Natural killer cell (primary cell): ENCODE measurements at places on chromosomes 6 and 20. TPM values are rescaled to one million over a fixed set of nuclear protein-coding genes. Genes with fewer than 3 reads are reported as not detected.

DNA sequence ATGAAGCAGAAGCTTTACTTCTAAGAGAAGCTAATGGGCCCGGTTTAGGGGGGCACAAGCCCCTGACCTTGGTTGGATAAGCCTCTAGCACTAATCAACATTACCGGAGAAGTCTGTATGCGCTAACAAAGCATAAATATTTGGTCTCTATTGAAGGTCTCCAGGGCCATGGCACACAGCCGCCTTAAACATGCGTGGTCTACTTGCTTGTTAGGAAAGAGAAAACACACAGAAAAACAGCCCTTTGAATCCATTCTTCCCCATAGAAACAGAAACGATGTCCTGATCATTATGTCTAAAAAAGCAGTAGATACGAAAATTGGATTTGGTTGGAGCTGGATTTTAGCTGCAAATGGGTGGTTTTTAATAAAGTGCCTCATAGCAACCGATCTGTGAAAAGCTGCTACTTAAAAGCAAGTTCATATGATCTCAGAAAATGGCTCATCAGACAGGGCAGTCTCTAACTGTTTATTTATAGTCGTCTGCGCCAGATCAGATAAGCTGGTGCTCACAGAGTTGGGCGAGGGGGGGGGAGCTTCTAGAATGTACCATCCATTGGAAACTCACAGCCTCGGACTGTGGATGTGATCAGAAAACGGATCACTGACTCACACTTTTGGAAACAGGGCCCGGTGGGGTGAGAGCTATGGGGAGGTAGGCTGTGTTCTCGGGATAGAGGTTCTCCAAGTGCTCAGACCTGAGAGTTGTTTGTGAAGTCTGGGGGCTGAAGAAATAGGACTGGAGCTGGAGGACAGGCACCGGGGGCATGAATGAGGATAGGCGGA is 35.3 kb upstream of the APCDD1L start:
- no peak for DNase-seq

- DNase-seq: no peak
Observed at GRCh38 chr20:5143851-5144250, 17.0 kb downstream of the CDS2 start.

GRCh38 chr6:66499851-66500250 is 792.8 kb upstream of the EYS start:
- no peak for DNase-seq

GRCh38 chr20:34318609-34319443 is 15.7 kb upstream of the AHCY start:
- DNase-seq: no peak

DNA sequence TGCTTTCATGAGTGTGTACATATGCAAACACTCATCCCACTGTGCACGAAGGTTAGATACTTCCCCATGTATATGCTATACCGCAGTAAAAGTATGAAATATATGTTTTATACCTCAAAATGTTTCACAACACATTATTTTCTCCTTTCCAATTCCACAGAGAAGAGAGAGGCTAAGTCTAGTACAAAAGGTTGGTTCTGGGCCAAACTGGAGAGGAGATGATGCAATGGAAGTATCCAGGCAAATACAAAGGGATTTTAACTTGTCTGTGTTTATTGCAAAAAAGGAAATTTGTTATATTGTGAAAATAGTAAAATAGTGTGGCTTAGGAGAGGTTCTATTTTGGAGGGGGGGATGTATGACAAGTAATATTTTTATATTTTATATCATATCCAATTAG is 112.6 kb downstream of the PLCB1 start:
- DNase-seq: no peak

Gene TCF15
- not detected for total RNA-seq

DNA sequence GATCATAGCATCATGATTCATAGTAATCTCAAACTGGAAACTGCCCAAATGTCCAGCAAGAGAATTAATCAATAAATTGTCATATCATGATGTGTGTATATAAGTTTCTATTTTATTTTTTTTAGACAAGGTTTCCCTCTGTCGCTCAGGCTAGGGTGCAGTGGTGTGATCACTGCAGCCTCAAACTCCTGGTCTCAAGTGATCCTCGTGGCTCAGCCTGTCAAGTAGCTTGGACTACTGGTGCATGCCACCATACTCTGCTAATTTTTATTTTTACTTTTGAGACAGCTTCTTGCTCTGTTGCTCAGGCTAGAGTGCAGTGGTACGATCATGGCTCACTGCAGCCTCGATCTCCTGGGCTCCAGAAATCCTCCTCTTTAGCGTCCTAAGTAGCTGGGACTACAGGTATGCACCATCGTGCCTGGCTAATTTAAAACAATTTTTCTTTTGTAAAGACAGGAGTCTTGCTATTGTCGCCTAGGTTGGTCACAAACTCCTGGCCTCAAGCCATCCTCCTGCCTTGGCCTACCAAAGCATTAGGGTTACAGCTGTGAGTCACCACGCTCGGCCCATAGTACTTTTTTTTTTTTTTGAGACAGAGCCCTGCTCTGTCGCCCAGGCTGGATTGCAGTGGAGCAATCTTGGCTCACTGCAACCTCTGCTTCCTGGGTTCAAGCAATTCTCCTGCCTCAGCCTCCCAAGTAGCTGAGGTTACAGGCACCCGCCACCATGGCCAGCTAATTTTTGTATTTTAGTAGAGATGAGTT is 8.7 kb upstream of the ATRN start:
- no peak for DNase-seq

DNA sequence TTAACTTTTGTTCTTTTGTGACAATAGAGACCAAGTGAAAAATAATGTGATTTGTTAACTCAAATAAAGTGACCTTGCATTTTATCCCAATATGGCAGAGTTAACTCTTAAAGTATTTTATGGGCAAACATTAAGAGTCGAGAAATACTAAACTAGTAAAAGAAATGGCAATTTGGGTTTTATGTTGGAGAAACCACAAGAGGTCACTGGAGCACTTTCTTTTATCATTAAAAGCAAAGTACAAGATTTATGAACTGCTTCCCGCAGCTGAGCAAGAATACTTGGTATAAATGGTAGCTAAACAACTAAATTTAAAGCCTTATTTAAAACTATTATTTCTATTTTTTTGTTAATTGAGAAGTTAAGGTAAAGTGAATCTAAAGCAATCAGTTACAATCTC is 33.5 kb upstream of the MCM9 start:
- DNase-seq: peak; percentile 30

Gene CGA
- total RNA-seq: not detected

DNA sequence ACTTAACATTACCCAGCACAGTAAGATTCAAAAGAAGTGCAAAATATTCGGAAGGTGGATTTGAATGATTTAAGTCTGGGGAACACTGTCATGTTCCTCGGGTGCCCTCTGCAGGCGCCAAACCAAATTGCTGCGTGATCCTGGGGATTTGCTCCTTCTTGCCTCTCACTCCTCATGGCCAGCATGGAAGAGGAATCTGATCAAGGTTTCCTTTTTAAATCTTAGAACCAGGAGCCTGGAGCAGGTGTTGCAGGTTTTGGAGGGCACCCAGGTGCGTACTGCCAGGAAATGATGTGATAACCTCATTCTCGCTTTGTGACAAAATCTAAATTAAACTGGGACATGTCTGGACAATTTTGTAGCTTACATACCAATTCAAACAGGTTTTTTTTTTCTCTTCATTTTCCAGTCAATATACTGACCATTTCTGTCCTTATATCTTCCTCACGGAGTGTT is 8.1 kb upstream of the PFDN4 start:
- peak; percentile 81 for DNase-seq

Gene SLPI
- not detected for total RNA-seq

Gene GUCA1A
- not detected for total RNA-seq

- no peak for DNase-seq
Observed at GRCh38 chr6:147675281-147675680, 166.8 kb downstream of the SAMD5 start.

DNA sequence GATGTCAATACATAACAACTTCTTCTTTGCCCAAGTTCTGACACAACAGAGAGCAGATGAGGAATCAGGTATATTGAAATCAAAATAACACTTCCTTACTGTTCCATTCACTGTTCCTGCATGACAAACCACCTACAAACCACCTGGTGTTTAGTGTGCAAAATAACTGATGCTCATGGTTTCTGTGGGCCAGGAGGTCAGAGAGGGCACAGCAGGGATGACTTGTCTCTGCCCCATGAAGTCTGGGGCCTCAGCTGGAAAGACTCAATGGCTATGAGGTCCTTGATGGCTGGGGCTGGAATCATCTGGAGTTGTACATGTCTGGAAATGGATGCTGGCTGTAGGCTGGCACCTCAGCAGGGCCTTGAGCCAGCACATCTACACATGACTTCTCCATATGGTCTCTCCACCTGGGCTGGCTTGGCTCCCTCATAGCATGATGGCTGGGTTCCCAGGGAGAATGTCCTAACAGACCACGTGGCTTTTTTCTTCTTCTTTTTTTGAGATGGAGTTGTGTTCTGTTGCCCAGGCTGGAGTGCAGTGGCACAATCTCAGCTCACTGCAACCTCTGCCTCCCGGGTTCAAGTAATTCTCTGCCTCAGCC is 7.4 kb upstream of the COX4I2 start:
- DNase-seq: no peak

DNA sequence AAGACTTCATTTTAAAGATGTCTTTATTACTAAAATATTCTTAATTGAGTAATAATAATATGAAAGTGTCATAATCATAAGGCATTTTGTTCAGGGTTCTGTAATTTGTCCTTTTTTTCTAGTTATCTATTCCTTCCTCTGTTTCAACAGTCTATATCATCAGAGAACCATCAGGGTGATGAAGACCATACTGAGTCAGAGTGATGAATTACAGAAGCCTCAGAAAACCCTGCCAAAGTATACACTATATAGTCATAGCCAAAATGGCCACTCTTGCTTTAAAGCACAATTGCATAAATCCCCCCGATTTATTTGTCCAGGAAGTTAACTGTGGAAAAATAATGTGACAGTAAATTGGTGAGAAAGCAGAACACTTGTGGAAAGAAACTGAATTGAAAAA is 735.0 kb downstream of the EPHA7 start:
- no peak for DNase-seq

GRCh38 chr6:8335896-8336295 is 99.4 kb downstream of the SLC35B3 start:
- DNase-seq: no peak

Gene PRR18
- total RNA-seq: not detected

Gene TREML2
- 0.75 TPM for total RNA-seq

- no peak for DNase-seq
Observed at GRCh38 chr6:3527651-3527977, 70.8 kb upstream of the SLC22A23 start.
